ENCODE measurements at places on chromosomes 12 and 14. TPM values are rescaled to one million over a fixed set of nuclear protein-coding genes. Genes with fewer than 3 reads are reported as not detected.

DNA sequence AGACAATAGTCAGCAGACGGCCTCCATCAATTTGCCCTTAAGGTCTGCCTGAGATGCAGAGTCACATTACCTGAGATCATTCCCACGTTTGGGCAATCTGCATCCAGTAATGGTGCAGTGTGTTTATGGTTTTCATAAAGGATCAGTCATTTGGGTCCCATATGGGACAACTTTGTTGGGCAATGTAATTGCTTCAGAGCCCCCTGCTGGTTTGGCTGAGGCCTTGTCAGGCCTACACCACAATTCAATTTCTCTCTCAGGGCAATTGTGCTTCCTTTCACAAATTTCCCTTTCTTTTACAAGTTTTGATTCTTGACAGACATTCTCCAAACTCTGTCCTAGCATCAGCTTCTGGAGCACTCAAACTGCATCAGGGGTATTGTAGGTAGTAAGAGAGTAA lies 191.2 kb upstream of the SSTR1 start:
- DNase-seq, result no peak
- H3K4me1 ChIP-seq, result no peaks in the 10 kb centered on the region
- no peak overlapping the region for H3K4me3 ChIP-seq
- H3K27me3 ChIP-seq, result no peaks in the 10 kb centered on the region

DNA sequence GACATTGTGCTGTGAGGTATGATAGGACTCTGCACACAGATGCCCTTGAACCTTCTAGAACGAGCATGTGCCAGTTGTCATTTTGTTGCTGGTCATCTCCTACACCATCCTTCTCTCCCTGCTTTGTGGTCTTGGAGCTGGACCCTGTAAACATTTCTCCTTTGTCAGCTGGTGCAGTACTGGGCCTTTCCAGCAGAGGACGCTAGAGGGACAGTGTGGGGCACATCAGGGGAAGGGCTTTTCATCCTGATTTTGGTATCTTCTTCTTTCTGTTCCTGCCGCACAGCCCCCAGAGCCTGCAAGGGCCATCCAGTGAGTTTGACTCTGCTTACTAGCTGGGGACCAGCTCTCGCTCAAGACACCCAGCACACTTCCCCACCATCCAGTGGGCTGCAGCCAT lies 484.6 kb downstream of the AACS start:
- no peak overlapping the region for H3K4me3 ChIP-seq
- H3K27ac ChIP-seq, result no peak overlapping the region
- no peaks in the 10 kb centered on the region for H3K36me3 ChIP-seq
- H3K27me3 ChIP-seq, result no peaks in the 10 kb centered on the region
- no peaks in the 10 kb centered on the region for H3K4me1 ChIP-seq

- H3K27me3 ChIP-seq, result no peaks in the 10 kb centered on the region
- H3K4me3 ChIP-seq, result no peak overlapping the region
- no peaks in the 10 kb centered on the region for H3K4me1 ChIP-seq
- DNase-seq, result no peak
- no peaks in the 10 kb centered on the region for H3K36me3 ChIP-seq
These were observed 71.0 kb upstream of the CPM start for GRCh38 chr12:69003991-69004390.

- no peaks in the 10 kb centered on the region for H3K27me3 ChIP-seq
- H3K4me1 ChIP-seq, result no peaks in the 10 kb centered on the region
- H3K36me3 ChIP-seq, result no peaks in the 10 kb centered on the region
These were observed 30.0 kb upstream of the RFLNA start for GRCh38 chr12:124264879-124265278.

DNA sequence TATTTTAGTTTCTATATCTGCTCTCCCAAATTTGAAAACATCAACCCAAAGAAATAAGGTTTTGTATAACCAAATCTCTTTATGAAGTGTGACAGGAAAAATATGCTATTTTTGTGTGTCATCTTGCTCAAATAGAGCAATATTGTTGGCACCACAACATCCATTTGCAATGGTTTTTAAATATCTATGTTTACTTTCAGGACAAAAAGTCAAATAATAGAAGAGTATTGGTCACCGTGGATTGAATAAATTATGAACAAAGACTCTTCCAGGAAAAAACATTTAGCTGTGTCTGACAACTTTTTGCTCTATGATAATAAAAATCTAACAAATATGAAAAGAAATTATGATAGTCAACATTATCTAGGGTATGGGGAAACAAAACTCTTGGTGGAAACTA lies 439.2 kb downstream of the BTG1 start:
- no peak overlapping the region for H3K27ac ChIP-seq
- no peak for DNase-seq
- H3K4me3 ChIP-seq, result no peak overlapping the region
- H3K36me3 ChIP-seq, result no peaks in the 10 kb centered on the region
- H3K27me3 ChIP-seq, result no peaks in the 10 kb centered on the region

NOXRED1 gene
- 0.46 TPM for total RNA-seq

GLT8D2 gene
- total RNA-seq, result 0.32 TPM

GRCh38 chr14:39322807-39323206 lies 89.1 kb downstream of the MIA2 start:
- no peaks in the 10 kb centered on the region for H3K4me1 ChIP-seq
- H3K36me3 ChIP-seq, result peaks cover 4% of the 10 kb centered on the region
- H3K4me3 ChIP-seq, result no peak overlapping the region
- no peak overlapping the region for H3K27ac ChIP-seq
- no peak for DNase-seq

DNA sequence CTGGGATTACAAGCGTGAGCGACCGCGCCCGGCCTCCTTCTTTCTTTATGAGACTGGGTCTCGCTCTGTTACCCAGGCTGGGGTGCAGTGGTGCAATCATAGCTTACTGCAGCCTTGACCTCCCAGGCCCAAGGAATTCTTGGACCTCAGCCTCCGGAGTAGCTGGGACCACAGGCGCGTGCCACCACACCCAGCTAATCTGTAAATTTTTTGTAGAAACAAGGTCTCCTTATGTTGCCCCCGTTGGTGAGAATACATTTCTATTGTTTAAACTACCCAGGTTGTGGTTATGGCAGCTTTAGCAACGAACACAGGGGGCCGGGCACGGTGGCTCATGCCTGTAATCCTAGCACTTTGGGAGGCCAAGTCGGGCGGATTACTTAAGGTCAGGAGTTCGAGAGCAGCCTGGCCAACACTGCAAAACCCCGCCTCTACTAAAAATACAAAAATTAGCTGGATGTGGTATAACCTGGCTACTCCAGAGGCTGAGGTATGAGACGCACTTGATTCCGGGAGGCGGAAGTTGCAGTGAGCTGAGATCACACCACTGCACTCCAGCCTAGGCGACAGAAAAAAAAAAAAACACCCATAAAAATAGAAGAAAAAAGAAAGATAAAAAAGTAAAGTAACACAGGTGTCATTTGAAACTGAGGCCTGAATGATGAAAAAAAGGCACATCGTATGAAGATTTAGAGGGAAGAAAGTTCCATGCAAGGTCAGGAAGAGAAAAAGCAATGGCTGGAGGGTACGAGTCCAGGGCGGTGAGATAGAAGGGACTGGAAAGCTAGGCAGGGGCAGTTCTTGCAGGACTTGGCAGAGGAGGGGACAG lies 977 bp upstream of the TMEM120B start:
- H3K36me3 ChIP-seq, result no peaks in the 10 kb centered on the region
- peak overlapping the region; percentile 78 for H3K27ac ChIP-seq
- no peaks in the 10 kb centered on the region for H3K4me1 ChIP-seq
- peak; percentile 29 for DNase-seq
- no peaks in the 10 kb centered on the region for H3K27me3 ChIP-seq

DNA sequence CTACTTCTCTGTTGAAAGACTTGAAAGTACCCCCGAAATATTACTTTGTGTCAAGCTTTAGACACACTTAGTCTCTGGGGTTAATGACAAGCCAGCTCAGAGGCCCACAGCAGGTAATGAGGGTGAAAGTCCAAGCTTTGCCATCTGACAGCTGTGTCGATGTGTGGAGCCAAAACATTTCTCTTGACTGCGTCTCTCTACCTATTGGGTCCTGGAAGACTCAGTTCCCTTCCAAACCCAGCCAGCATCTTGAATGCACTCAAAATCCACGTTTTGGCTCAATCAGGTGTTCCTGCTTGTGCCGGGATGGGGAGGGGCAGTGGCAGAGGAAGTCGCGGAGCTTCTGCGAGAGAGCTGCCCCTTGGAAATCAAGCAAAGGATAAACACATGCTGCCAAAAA lies 3.2 kb downstream of the PLXNC1 start:
- no peak for DNase-seq
- H3K27me3 ChIP-seq, result no peaks in the 10 kb centered on the region
- no peak overlapping the region for H3K27ac ChIP-seq
- no peaks in the 10 kb centered on the region for H3K36me3 ChIP-seq

- H3K27ac ChIP-seq, result no peak overlapping the region
- H3K4me1 ChIP-seq, result no peaks in the 10 kb centered on the region
- no peak overlapping the region for H3K4me3 ChIP-seq
These were observed 180.5 kb upstream of the SFSWAP start for GRCh38 chr12:131530422-131530821.

SERPINA9 gene
- total RNA-seq, result not detected

DNA sequence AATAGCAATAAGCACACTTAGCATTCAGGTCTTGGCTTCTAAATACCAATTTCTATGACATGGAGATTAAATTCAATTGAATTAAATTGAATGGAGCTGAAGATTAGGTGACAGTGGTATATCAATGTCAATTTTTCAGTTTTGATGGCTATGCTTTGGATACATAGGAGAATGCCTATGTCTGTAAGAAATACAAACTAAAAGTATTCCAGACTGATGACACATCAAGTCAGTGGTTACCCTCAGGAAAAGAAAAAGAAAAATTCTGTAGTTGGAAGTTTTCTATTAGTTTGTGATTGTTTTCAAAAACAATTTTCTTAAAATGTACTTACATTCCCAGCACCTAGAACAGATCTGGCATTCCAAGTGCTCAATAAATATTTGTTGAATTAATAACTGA lies 4.9 kb upstream of the DCAF4 start:
- no peak overlapping the region for H3K27ac ChIP-seq
- H3K27me3 ChIP-seq, result no peaks in the 10 kb centered on the region
- DNase-seq, result no peak
- no peak overlapping the region for H3K4me3 ChIP-seq
- no peaks in the 10 kb centered on the region for H3K4me1 ChIP-seq

DNAL1 gene
- total RNA-seq, result 5.4 TPM

GRCh38 chr12:88982694-88983093 lies 369.6 kb downstream of the DUSP6 start:
- no peaks in the 10 kb centered on the region for H3K27me3 ChIP-seq
- H3K4me1 ChIP-seq, result no peaks in the 10 kb centered on the region
- no peak overlapping the region for H3K27ac ChIP-seq
- H3K4me3 ChIP-seq, result no peak overlapping the region

GRCh38 chr14:63922696-63923421 lies 70.1 kb downstream of the SYNE2 start:
- H3K36me3 ChIP-seq, result no peaks in the 10 kb centered on the region
- H3K27me3 ChIP-seq, result no peaks in the 10 kb centered on the region
- peak overlapping the region; percentile 32 for H3K27ac ChIP-seq
- peaks cover 14% of the 10 kb centered on the region for H3K4me1 ChIP-seq
- peak; percentile 6 for DNase-seq

RHNO1 gene
- 7.1 TPM for total RNA-seq

SDS gene
- total RNA-seq, result not detected

DNA sequence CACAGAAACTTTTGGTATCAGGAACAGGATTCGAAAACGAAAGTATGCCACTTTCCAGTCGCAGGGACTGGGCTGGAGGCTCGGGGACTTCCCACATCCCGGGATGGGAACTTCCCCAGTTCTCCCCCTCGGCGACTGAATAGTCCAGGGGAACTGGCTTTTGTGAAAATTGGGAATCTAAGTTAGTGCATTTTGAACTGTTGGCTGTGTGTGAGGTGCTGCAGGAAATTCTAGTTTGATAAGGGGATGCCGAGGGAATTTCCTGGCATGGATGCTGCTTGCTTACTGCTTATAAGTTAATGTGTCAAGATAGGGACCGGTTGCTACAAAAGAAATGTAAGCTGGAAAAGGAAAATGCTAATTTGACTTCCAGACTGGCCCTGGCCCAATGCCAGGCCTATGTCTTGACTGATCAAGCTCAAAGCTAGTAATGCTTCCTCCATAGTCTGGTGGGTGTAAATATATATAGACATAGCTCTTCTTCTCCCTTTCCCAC lies 73.4 kb upstream of the EIF5 start:
- H3K36me3 ChIP-seq, result no peaks in the 10 kb centered on the region
- no peak overlapping the region for H3K4me3 ChIP-seq
- H3K4me1 ChIP-seq, result no peaks in the 10 kb centered on the region
- peak overlapping the region; percentile 92 for H3K27ac ChIP-seq
- no peak for DNase-seq

GRCh38 chr12:119788786-119789185 lies 88.3 kb downstream of the CIT start:
- no peaks in the 10 kb centered on the region for H3K4me1 ChIP-seq
- H3K36me3 ChIP-seq, result no peaks in the 10 kb centered on the region

RTL1 gene
- total RNA-seq, result 0.03 TPM

DNA sequence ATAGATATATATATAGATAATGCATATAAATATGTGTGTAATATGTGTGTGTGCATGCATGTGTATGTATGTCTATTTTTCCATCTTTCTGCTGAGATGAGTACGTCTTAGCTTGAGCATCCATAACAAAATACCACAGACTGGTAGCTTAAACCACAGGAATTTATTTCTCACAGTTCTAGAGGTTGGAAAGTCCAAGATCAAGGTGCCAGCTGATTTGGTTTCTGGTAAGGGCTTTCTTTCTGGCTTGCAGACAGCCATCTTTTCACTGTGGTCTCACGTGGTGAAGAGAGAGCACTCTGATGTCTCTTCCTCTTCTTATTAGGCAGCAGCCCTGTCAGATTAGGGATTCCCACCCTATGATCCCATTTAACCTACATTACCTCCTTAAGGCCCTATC lies 47.3 kb downstream of the ACSM4 start:
- H3K27me3 ChIP-seq, result no peaks in the 10 kb centered on the region
- no peak overlapping the region for H3K4me3 ChIP-seq
- H3K36me3 ChIP-seq, result no peaks in the 10 kb centered on the region
- H3K4me1 ChIP-seq, result no peaks in the 10 kb centered on the region
- no peak for DNase-seq

PMCH gene
- not detected for total RNA-seq

C12orf54 gene
- not detected for total RNA-seq

CHD8 gene
- 26.0 TPM for total RNA-seq

DNA sequence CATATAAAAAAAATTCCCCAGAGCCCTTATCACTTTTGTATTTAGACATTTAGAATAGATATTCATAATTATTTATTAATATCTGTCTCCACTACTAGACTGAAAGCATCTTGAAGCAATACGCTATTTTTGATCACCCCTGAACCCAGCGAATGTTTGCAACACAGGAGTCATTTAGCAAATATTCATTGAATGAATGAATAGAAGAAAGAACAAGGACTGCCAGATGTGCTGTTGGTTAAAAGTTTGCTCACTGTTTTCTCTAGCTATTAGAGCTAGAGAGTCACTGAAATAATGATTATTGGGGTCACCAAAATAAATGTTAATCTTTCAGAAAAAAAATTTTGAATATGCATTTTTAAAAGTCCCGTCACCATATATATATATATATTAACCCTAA lies 174.3 kb downstream of the ACSS3 start:
- no peak overlapping the region for H3K4me3 ChIP-seq
- no peaks in the 10 kb centered on the region for H3K4me1 ChIP-seq
- no peak overlapping the region for H3K27ac ChIP-seq
- no peaks in the 10 kb centered on the region for H3K27me3 ChIP-seq
- no peaks in the 10 kb centered on the region for H3K36me3 ChIP-seq
- no peak for DNase-seq

- H3K4me1 ChIP-seq, result peaks cover 8% of the 10 kb centered on the region
- no peaks in the 10 kb centered on the region for H3K36me3 ChIP-seq
- no peak overlapping the region for H3K27ac ChIP-seq
- DNase-seq, result no peak
These were observed 189.4 kb upstream of the DYRK2 start for GRCh38 chr12:67459173-67459572.
